ENCODE measurements at places on chromosomes 7 and 10.

DNA sequence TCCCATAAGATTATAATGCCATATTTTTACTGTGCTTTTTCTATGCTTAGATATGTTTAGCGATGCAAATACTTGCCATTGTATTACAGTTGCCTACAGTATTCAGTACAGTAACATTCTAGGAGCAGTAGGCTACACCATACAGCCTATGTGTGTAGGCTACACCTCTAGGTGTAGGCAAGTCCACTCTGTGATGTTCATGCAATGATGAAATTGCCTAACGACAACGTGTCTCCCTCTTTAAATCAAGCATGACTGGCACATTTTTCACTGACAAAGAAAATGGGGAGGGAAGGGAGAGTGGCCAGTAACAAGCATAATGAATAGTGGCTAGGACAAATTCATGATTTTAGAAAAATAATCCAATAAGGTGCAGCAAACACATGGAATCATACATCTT is 1.7 kb downstream of the NCAPG2 start:
- no peak for DNase-seq

DNA sequence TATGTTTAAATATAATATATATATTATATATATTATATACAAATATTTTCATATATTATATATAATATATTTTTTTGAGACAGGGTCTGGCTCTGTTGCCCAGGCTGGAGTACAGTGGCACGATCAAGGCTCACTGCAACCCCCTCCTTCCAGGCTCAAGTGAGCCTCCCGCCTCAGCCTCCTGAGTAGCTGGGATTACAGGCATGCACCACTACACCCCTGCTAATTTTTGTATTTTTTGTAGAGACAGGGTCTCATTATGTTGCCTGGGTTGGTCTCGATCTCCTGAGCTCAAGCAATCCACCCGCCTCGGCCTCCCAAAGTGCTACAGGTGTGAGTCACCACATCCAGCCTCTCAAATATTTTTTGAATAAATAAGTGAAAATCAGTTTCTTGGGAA is 215.5 kb downstream of the GATA3 start:
- no peak for DNase-seq

- DNase-seq, result peak; percentile 75
Observed at GRCh38 chr10:15209827-15210509, 41.5 kb upstream of the NMT2 start.

DNA sequence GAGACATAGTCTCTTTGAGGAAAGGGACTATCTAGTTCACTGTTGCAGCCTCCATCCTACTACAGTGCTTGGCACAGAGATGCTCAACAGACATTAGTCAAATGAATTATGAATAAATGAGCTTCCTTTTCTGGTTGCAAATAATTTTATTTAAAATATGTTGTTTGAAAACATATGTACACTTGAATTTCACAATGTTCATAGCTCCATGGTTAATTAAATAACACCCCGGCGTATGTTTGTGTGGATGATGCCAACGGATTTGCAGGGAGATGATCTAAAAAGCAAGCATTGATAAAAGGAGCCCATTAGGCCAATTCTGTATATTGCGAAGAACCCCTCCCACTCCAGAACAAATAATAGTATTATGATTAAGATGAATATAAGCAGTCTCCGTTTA is 47.8 kb upstream of the ORC5 start:
- DNase-seq, result no peak

DNA sequence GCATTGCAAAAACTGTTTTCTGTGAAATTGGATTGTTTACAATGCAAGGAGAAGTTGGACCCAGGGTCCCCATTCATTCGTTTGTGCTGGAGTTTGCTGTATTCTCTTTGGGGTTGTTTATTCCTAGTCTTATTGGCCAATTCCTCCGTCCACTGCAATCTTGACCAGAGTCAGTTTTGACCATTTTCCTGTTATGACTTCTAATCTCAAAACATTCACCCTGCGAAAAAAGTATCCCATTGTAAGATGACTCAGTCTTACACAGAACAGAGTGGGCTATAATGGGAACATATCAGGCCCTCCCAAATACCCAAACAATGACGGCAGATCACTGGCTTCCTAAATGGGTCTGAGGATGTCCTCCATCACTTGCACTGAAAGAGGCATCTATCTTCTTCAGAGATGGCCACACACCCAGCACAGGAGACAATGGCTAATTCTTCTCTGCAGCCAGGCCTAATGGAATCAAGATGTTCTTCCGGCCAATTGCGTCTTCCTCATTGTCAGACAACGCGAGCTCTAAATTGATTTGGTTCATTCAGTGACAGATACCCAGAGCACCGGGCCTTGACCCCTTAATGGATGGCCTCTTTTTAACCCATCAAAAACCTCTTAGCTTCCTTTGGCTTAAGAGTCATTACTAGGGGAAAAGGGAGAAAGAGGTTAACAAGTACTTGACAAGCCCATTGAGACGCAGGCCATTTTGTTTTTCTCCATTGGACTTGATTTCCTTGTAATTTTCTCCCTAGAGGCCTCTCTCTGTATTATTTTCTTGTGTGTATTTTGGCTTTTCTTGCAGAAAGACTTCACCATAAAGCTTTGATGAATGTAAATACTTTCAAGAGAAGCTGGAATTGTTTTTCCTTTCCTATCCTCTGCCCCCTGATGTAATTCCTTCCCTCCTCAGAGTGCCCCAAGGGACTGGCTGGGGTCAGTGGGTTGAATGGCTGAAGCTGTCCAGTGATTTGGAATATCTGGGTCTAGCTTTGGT is 129.6 kb downstream of the PRPF18 start:
- DNase-seq, result no peak

DNA sequence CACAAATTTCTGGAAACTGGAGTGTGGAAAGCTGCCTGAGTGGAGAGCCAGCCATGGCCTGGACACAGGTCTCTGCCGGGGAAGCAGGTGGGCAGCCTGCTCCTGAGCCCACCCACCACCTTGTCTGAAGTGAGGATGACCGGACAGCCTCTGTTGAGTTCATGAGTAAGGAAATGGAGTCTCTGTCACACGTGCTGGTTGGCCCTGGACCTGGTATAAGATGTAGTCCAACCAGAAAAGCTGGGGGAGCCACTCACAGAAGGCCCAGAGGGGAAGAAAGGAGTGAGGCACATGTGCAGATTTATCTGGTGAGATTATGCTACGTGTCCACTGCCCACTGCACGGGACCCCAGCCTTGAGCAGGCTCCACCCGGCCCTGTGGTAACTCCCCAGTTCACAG is 383.5 kb downstream of the GRID1 start:
- DNase-seq, result no peak

- DNase-seq, result no peak
Observed at GRCh38 chr7:65907501-65908198, 34.8 kb downstream of the VKORC1L1 start.

GRCh38 chr7:35268953-35269352 is 15.1 kb upstream of the TBX20 start:
- DNase-seq, result no peak

DNA sequence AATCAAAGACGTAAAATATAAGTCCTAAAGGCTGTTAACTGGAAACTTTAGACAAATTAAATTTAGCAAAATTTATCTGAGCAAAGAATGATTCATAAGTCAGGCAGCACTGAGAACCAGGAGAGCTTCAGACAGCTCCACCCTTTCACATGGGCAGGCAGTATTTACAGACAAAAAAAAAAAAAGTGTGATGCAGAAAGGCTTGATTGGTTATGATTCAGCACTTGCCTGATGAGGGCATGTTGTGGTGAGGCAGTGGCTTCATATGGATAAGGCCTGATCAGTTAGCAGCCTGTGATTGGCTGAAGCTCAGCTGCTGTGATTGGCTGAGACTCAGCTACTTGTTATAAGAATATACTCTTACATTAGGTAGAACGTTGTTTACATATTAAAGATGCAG is 495.4 kb upstream of the POM121L12 start:
- DNase-seq, result no peak

- DNase-seq, result no peak
Observed at GRCh38 chr10:1377740-1378397, 321.7 kb downstream of the WDR37 start.

- DNase-seq, result no peak
Observed at GRCh38 chr7:69184339-69184738, 413.9 kb upstream of the AUTS2 start.

- no peak for DNase-seq
Observed at GRCh38 chr7:106966121-106966520, 78.4 kb upstream of the PRKAR2B start.

DNA sequence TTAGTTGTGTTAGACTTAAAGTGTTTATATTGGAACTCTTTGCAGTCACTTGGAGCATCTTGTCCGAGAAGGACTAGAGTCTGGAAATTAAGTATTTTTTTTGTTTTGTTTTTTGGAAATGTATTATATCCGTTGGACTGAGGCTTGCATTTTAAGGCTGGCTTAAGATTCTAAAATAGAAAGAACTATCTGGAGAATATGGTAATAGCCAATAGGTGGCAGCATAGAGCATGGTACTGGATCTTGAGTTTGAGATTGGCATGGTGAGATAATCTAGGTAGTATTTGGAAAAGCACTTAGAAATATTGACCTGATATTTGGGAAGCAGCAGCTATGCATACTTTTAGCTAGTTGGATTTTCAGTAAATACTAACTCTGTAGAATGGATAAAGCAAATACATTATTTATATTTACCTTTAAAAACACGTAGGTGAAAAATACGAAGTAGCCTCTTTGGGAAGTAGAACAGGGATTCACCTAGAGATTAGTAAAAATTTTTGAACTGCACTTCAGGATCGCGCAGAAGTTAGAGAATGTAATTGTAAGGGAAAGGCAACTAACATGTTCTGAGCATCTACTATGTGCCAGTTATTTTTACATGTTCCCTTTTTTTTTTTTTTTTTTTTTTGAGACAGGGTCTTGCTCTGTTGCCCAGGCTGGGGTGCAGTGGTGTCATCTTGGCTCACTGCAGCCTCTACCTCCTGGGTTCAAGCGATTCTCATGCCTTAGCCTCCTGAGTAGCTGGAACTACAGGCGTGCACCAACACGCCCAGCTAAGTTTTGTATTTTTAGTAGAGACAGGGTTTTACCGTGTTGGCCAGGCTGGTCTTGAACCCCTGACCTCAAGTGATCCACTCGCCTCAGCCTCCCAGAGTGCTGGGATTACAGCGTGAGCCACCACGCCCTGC is 78.6 kb downstream of the LCOR start:
- DNase-seq, result no peak

DNA sequence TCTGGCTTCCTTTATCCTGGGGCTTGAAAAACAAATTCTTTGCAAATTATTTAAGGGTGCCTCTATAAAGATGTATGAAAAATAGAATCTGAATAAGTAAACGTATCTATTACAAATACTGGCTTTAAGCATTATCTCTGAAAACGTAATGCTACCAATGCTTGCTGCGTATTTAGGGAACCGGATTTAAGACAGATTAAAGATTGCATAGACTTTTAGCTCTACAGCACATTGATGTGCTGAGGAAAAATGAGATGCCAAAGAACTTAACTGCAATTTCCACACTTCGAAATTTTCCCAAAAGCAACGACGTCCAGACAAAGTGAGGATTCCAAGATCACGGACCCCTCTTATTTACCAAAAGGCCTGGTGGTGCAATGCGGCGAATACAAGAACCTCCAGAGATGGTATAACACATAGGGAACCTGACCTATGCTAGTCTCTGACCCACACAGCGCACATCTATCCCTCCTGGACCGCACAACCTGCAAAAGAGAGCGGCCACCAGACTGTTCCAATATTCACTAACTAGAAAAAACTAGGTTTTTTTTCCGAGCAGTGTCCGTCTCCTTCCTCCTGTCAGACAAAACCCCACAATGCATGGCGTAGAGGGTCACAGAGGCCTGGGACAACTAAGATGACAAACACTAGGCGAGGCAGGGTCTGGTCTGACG is 34.3 kb upstream of the PHF14 start:
- DNase-seq, result no peak

- DNase-seq, result peak; percentile 77
Observed at GRCh38 chr10:43574001-43574892, at the start of gene ZNF239. ZNF239 (minus strand) TSS chr10:43574616; CDS start chr10:43558079, 16,537 bp downstream.

- no peak for DNase-seq
Observed at GRCh38 chr7:120915314-120916105, 35.1 kb upstream of the ING3 start.

- no peak for DNase-seq
Observed at GRCh38 chr7:8594115-8594514, 160.7 kb downstream of the NXPH1 start.

- no peak for DNase-seq
Observed at GRCh38 chr10:113539789-113540188, 13.1 kb upstream of the HABP2 start.

GRCh38 chr7:156764016-156764669 is 123.6 kb downstream of the RNF32 start:
- no peak for DNase-seq

GRCh38 chr10:23157691-23158369 is 34.3 kb upstream of the PTF1A start:
- DNase-seq, result no peak

DNA sequence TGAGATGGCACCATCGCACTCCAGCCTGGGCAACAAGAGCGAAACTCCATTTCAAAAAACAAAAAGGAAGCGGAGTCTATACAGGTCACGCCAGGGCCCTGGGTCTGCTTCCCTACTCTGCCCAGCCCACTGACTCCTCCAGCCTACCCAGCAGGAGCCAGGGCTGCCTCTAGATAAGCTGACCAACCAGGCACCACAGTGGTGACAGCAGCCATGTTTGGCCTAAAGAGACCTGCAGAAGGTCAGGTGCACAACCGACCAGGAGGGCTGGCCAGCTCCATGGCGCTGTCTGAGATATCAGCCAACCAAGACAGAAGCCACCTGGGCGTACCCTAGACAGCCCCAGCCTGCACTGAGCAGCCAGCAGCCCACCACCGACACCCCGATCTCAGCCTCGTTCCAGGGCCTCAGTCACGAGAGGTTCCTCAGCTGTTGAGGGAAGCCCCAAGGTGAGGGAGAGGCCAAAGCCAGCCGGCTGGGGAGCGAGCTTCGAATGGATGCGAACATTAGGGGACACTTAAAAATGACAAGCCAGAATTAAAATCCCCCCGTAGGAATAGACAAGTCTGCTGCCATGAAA is 24.4 kb upstream of the PWWP2B start:
- no peak for DNase-seq

- DNase-seq, result no peak
Observed at GRCh38 chr7:88337572-88337971, 30.9 kb upstream of the STEAP4 start.

GRCh38 chr7:111568419-111568818 is 6.1 kb upstream of the IMMP2L start:
- no peak for DNase-seq

DNA sequence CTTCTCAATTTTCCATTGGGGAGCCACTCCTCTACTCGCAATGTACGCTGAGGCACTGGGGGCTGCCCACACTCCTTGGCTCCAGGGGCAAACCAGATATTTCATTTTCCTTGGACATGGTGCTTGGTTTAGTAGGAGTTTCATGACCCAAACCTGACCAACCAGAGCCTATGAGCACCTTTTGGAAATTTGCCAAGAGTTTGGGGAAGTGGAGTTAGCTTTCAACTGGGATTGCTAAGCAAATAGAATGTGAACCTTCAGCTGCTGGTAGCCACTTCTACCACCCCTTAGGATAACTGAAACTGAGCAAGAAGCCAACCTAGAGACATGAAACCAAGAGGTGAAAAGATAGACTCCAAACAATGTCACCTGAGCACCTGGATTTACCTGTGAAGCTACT is 74.9 kb upstream of the COL13A1 start:
- no peak for DNase-seq

- DNase-seq, result no peak
Observed at GRCh38 chr10:5293691-5294550, 70.8 kb upstream of the UCN3 start.

- DNase-seq, result no peak
Observed at GRCh38 chr10:61929555-61929954, 28.1 kb downstream of the ARID5B start.

- DNase-seq, result no peak
Observed at GRCh38 chr10:95998255-95998784, 45.1 kb upstream of the CCNJ start.

GRCh38 chr10:79170993-79171392 is 102.2 kb downstream of the ZMIZ1 start:
- no peak for DNase-seq

Data from activated CD4-positive, alpha-beta T cell treated with anti-CD3 and anti-CD28 coated beads, Interleukin-2, amount 50 U/mL, for 4 hours (primary cell).